ENCODE measurements at places on chromosomes 6 and 20.
A peak's percentile ranks its signal among the peaks of the same experiment; 100 is the strongest.

- no peak for DNase-seq
These were observed 2.2 kb downstream of the SLC13A3 start for GRCh38 chr20:46648903-46649649.

GRCh38 chr20:10537850-10538480 lies 102.9 kb downstream of the SLX4IP start:
- no peak for DNase-seq

GRCh38 chr6:111617149-111617548 lies 11.5 kb upstream of the TRAF3IP2 start:
- DNase-seq = no peak

DNA sequence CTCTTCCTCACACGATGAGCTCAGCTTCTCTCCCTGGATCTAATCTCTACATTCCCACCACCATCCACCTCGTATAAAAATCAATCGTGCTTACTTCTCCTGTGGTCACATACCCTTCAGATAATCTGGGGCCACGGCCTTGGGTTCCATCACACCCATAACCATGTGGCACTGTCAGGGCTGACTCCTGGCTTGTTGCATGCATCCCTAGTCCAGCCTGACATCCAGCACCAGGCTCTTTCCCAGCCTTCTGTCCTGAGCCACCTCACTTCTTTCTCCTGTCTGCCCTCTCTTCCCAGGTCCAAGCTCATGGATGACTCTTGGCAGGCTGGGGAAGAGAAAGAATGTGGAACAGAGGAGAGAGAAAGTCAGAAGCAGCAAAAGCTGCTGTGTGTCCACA lies 199.8 kb downstream of the BACH2 start:
- no peak for DNase-seq

- DNase-seq = no peak
These were observed 1.8 kb downstream of the WRNIP1 start for GRCh38 chr6:2766767-2767656.

DNA sequence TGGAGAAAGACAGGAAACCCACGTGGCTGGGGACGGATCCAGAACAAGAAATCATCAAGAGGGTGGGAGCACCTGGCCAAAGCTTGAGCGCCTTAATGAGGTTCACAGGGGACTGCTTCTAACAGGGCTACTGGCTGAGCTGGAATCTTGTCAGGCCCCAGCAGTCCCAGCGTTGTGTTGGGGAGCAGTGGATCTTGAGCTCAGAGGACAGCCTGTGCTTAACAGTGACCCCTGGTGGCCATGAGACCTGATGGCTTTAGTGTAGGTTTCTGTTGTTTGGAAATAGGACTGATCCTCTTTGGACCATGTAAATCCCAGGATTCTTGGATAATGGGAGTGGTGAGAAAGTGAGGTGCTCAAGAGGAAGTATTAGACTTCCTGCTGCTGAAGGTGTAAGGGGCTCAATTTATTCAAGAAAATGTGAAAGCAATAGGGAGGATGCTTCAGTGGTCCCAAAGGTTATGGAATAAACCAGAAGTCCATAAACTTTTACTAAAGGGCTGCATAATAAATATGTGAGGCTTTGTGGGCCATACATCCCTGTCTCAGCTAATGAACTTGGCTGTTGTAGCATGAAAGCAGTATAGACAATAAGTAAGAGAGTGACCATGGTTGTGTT lies 216.2 kb downstream of the NFATC2 start:
- DNase-seq = peak; percentile 24

DNA sequence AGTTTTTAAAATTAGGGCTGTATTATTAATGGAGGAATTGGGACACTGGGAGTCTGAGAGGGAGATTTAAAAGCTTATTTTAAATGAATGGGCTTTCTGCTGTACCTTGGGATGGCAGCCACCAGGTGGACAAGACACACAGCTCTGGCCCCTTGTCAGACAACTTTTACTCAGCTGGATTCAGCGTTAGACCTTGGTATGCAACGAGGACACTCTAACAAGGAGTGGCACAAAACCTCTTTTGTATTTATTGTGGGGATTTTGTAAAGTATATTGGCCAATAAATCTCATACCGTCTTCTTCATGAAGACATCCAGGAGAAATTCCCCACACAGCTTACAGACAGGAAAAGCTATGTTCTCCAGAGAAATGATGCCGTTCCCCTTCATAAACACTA lies 105.7 kb downstream of the LCA5 start:
- DNase-seq = no peak

GRCh38 chr6:24581084-24581669 lies 64.8 kb downstream of the KIAA0319 start:
- peak; percentile 84 for DNase-seq

GRCh38 chr20:60137657-60138245 lies 179.5 kb downstream of the CDH26 start:
- peak; percentile 38 for DNase-seq

DNA sequence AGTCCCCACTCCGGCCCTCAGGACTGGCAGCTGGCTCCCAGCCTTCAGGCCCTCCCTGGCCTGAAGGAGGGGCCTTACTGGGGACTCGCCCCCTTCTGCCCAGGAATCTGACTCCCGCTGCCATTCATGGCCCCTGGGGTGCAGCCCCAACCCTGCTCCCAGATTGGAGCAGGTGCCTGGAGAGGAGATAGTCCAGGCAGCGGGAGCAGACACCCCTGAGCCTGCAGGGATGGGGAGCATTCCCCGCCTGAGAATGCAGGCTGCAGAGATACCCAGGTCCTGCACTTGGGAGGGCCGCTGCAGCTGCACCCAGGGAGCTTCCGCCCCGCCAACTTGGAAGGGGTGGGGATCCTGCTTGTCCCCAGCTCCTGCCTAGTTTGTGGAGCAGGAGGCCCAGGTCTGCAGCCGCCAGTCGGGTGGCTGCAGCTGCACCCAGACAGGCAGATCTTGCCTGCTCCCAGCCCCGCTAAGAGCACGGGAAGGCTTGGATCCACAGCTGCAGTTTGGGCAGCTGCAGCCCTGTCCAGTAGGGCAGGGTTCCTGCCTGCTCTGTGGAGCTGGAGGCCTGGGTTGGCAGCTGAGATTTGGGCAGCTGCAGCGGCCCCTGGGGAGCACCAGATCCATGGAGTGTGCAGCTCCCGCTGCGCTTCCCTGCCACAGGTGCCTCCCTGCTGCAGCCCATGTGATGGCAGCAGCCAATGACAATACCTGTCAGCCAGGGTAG lies 5.2 kb downstream of the GTSF1L start:
- no peak for DNase-seq

- DNase-seq = no peak
These were observed 23.0 kb downstream of the PHACTR3 start for GRCh38 chr20:59627298-59627697.

- no peak for DNase-seq
These were observed 95.9 kb downstream of the ZFAND3 start for GRCh38 chr6:37915463-37915862.

DNA sequence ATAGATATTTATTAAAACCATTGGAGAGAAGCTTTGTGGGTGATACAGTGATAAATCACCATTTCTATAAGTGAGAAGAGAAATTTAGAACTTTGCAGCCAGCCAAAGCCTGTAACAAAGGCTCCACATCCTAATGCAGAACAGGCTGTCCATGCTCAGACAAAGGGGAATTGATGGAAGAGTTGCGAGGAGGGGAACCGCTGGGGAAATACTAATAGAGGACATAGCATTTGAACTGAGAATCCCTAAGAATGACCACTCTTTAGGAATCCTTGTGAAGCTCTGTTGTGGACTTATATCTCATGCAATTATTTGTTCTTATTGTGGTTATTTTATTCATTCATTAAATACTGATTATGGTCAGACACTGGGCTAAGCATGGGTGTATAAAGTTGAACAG lies 167.8 kb downstream of the PHF3 start:
- no peak for DNase-seq

GRCh38 chr6:52496631-52497030 lies 76.5 kb downstream of the EFHC1 start:
- no peak for DNase-seq

GRCh38 chr6:10407018-10407673 lies 7.7 kb downstream of the TFAP2A start:
- no peak for DNase-seq

Data from colonic mucosa (tissue), 4 donors.